ENCODE measurements at places on chromosomes 2 and 18.

GRCh38 chr2:195663007-195663406 is 6.0 kb downstream of the SLC39A10 start:
- DNase-seq: no peak

- DNase-seq: peak; percentile 88
Measured at GRCh38 chr18:63775166-63775730, at the start of gene SERPINB7. Gene SERPINB7, plus strand, starts transcription at chr18:63775418. Its CDS starts 6,955 bp downstream, at chr18:63782373.

GRCh38 chr2:44167311-44167907 is 1.3 kb upstream of the PPM1B start:
- no peak for DNase-seq

DNA sequence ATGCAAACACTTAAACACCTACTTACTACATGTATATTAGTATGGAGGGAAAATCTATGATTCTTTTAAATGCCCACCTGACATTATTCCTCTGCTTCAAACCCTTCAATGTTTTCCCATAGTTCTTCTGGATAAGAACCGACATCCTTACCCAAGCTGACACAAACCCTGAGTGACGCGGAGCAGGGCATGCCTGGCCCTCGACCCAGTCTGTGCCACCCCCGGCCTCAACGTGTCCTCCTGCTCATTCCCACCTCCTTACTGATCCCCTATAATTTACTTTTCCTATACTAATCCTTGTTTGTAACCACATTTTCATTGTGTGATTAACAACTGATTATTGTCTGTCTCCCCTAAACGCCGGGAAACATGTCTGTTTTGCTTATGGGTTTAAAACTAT is 17.5 kb downstream of the KIDINS220 start:
- DNase-seq: no peak

DNA sequence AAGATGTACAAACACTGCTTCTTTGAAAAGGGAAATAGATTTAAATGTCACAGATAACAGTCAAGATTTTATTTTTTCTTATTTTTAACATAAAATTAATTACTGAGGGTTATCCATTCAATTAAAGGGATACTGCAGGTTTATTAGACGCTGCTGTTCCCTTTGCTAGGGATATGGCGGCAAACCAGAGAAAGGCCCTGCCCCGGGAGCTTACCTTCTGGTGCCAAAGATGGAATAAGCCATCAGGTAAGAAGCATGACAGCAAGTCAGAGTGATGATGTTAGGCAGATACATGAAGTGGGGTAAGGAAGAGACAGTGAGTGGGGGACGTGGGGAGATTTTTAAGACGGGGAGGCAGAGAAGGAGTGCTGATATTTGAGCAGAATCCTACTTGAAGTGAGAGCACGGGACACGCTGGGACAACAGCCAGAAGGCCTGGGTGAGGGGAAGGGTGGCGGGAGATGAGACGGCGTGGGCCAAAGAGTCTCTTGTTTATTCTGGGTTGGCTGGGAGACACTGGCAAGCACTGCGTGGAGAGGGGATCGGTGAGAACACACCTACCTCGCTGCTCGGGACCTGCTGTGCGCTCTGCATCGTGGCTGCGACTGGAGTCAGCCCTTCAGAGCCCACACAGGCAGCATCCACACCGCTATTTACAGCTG is 250.5 kb upstream of the TMEM200C start:
- DNase-seq: no peak

GRCh38 chr2:21234001-21234400 is 110.2 kb downstream of the TDRD15 start:
- DNase-seq: no peak

DNA sequence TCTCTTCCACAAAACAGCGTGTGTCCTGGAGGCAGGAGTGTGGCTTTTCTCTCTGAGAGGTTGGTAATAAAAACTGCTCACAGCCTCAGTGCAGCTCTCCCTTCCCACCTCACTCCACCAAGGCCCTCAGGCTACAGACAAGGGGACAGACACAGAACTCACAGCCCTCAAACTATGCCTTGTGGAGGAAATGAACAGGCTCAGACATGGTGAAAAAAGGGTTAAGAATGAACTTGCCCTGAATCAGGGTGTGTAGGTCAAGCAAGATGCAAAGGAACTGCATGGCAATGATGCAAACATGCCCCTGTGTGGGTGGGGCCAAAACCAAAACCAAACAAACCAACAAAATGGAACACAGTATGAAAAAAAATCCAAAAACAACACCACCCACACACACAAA is 125.8 kb downstream of the GALNT14 start:
- no peak for DNase-seq

- no peak for DNase-seq
Measured at GRCh38 chr2:22347306-22347705, 1037.7 kb upstream of the KLHL29 start.
